ENCODE measurements at places on chromosomes 6 and 20.

GRCh38 chr6:83592770-83593394 lies 80.5 kb downstream of the PRSS35 start:
- DNase-seq, result no peak

- DNase-seq, result no peak
Observed at GRCh38 chr6:123966618-123967017, 163.0 kb downstream of the NKAIN2 start.

GRCh38 chr6:40441150-40441549 lies 146.0 kb downstream of the LRFN2 start:
- no peak for DNase-seq

DNA sequence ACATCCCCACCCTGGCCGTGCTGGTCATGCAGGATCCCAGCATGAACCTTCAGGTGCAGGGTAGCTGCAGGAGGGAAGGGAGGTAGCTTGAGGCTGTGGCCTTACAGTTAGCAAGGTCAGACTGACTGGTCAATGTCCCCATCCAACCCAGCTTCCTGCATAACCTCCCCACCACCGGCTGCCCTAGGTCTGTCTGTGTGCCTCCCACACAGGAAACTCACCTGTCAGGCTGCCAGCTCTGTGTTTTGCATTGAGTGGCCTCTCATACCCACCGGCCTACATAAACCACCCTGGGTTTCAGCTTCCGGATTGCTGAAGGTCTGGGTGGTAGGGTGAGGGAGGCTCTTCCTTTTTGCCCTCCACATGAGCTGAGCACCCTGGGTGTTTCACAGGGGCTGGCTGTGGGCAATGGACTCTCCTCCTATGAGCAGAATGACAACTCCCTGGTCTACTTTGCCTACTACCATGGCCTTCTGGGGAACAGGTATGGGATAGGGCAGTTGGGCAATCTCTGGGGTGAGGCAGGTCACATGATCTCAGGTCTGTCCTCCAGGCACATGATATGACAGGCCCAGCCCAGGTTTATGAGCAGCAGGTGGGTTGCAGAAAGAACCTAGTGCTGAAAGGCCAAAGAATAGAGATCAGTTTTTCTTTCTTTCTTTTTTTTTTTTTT lies 1.8 kb downstream of the CTSA start:
- DNase-seq, result no peak

DNA sequence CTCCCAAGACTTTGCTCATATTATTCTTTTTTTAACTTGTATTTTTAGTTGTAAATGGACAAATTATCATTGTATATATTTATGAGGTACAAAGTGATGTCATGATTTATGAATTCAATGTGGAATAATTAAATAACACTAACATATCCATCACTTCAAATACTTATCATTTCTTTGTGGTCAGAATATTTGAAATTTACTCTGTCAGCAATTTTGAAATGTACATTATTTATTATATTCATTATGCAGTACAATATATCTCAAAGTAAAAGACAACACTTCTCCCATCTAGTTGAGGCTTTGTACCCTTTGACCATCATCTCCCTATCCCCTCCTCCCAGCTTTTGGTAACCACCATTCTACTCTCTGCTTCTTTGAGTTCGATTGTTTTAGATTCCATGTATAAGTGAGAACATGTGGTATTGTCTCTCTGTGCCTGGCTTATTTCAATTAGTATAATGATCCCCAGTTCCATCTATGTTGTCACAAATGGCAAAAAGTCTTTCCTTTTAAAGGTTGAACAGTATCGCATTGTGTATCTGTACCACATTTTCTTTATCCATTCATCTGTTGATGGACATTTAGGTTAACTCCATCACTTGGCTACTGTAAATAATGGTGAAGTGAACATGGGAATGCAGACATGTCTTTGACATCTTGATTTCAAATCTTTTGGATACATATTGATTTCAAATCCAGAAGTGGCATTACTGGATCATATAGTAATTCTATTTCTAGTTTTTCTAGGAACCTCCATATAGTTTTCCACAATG lies 197.2 kb downstream of the KIF6 start:
- no peak for DNase-seq

All from muscle of back (tissue), 13 donors.